ENCODE measurements at places on chromosomes 7 and 10.

GRCh38 chr10:72274730-72275350 is 1.1 kb downstream of the DDIT4 start:
- no peak for DNase-seq

DNA sequence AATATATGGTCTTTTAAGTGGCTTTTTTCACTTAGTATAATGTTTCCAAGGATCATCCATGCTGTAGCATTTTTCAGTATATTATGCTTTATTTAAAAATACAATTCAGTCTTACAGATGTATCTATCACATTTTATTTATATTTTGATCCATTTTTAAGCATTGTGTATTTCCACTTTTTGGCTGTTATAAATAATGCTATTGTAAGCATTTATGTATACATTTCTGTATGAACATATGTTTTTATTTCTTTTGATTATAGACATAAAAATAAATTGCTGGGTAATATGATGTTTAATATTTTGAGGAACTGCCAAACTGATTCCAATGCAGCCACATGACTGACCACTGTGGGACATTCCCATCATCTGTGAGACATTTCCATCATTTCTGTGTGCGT is 1662.0 kb downstream of the REEP3 start:
- no peak for DNase-seq

DNA sequence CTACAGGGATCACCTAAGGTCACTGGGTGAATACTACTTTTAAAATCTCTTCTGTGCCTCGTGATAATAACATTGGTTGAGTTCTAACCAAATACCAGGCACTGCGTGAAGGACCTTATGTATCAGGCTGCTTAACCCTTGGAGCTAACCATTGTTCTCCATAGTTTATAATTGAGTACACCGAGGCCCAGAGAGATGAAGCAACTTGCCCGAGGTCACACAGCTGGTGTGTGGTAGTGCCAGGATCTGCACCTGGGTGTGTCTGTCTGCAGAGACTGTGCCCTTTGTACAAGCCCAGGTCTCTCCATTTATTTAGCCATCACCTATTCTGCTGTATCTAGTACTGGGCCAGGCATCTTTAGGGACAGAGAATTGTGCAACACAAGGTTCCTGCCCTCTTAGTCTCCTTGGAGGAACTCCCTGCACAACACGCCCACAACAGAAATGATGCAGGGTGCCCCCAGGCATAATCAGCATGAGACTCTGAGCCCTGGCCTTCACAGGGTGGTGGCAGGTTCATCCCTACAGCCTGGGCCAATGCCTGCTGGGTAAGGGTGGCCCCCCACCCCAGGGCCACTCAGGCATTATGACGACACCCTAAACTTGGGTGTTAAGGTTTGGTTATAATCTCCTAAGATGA is 31.5 kb downstream of the UNC5B start:
- DNase-seq = no peak

DNA sequence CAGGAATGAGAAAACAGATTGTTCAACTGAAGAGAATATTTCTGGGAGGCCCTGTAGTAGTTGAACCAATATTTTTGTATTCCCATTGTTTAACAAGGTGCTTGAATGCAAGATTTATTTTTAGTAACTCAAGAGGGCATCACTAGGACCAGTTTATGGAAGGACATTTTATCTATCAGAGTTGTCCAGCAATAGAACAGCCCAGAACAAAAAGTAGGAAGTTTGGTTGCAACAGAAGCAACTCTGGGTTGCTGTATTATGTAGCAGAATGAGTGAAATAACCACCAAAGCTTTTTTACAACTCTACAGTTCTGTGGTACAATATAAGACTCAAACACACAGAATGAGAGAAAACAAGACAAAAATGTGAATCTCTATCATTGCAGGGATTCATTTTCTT is 34.7 kb downstream of the CPED1 start:
- no peak for DNase-seq

- no peak for DNase-seq
These were observed 56.4 kb downstream of the KAT6B start for GRCh38 chr10:74882831-74883230.

DNA sequence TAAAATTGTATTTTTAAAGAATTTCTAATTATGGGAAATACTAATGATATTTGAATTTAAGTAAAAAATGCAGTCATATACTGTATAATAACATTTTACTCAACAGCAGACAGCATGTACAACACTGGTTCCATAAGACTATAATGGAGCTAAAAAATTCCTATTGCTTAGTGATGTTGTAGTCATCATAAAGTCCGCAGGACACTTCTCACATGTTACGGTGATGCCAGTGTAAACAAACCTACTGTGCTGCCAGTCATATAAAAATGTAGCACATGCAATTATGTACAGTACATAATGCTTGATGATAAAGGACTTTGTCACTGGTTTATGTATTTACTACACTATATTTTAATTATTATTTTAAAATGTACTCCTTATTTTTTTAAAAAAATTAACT is 629.3 kb downstream of the IPMK start:
- DNase-seq = no peak

DNA sequence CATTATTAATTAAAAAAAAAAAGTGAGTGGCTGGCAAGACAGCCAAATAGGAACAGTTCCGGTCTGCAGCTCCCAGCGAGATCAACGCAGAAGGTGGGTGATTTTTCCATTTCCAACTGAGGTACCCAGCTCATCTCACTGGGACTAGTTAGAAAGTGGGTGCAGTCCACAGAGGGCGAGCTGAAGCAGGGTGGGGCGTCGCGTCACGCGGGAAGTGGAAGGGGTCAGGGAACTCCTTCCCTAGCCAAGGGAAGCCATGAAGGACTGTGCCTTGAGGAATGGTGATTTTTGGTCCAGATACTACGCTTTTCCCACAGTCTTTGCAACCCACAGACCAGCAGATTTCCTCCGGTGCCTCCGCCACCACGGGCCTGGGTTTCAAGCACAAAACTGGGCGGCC is 133.7 kb downstream of the SNX13 start:
- no peak for DNase-seq
